ENCODE measurements at places on chromosomes 13 and 19.

DNA sequence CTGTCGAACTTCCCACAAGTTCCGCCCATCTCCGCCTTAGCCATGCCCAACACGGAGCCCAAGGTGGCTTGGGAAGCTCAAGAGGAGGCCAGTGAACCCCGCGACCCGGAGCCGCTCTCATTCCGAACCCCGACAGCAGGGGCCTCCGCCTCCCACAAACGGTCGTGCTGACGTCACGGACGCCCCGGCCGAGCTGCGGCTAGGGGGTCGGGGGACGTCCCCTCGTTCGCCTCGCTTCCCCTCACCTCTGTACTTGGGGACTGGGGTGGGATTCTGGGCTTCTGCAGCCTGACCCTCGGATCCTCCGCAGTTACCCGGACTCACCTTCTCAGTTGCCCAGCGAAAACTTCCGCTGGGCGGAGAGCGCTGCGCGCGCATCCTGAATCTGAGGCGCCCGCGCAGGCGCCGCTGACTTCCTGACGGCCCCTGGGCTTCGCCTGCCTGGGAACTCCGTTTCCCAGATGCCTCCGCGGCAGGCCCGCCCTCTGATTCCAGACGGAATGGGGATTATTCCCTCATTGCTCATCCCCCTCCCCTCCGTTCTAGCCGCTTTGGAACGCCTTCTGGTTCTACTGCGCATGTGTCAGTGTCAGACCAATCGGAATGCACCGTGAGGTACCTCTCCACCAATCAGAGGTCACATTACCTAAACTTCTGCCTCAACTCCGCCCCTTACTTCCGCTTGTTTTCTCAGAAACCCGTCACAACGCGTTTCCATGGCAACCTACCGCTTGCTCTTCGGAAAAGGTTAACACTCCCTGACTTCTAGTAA is at the start of gene VRK3:
Gene VRK3, minus strand, starts transcription at position 351 of the 772 bp plus-strand sequence. CDS start 9,210 bp downstream, outside the sequence.
- peak; percentile 99 for DNase-seq

- no peak for DNase-seq
Observed at GRCh38 chr19:7376151-7376852, 27.6 kb downstream of the ARHGEF18 start.

- DNase-seq, result no peak
Observed at GRCh38 chr19:11247934-11248333, 8.5 kb downstream of the ANGPTL8 start.

GRCh38 chr13:48636550-48636949 is 17.2 kb upstream of the CYSLTR2 start:
- DNase-seq, result no peak

DNA sequence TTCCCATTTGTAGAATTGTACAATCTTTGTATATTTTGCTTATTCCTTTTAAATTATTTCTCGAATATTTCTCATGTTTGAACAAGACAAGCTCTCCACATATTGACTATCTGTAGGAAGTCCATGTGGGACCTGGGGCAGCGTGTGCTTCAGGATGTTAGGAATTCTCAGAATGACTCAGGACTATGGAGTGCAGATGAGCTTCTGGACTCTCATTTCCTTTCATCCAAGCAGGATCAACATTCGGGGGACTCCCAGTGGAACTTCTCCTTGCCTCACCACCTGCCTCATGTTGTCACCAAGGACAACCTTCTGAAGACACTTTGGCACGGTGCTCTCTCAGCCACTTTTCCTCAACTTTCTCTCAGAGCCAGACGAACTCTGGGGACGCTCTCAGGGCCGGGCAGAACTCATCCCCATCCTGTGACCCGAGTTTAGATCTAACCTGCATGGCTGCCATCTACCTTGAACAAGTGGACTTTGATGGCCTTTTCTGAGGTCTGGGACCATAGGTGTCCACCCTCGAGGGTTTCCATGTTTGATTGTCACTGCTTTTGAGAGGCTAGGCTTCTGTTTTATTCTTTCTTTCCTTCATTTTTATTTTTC is 441.7 kb downstream of the IRS2 start:
- no peak for DNase-seq

DNA sequence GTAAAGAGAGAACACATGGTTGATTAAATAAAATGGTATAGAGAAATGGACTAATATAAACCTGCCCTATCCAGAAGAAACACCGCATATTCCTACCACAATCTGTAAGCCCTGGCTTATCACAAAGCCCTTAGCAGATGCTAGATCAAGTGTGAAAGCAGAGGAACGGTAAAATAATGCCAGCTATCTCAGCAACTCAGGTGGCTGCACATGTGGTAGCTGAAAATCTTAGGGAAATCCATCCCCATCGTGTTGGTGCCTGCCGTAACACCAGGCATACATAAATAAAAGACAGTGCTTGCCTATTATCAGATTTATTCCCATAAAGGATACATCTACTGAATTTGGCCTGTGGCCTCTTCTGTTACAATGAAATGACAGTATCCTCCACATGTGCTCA is 304.1 kb upstream of the MAB21L1 start:
- DNase-seq, result no peak

GRCh38 chr19:10079031-10079453 is 7.1 kb upstream of the SHFL start:
- DNase-seq, result no peak

Data from testis (tissue), 5 donors.